Epithelial cell of proximal tubule (primary cell): ENCODE measurements at places on chromosomes 1 and 21. TPM values are rescaled to one million over a fixed set of nuclear protein-coding genes. Genes with fewer than 3 reads are reported as not detected.

Gene CFAP107
- total RNA-seq: not detected in 2 replicates

Gene SETSIP
- 0.14 TPM in 1 of 2 replicates, not detected in the other for total RNA-seq

Gene OR2AK2
- not detected in 2 replicates for total RNA-seq

Gene ZBED6
- 4.8 and 13.6 TPM in 2 replicates for total RNA-seq

Gene KCNN3
- total RNA-seq: under 0.01 TPM in 1 of 2 replicates, not detected in the other

Gene C1orf35
- 23.8 and 27.6 TPM in 2 replicates for total RNA-seq

Gene NPPB
- 1.2 and 3.5 TPM in 2 replicates for total RNA-seq

Gene OR2T5
- not detected in 2 replicates for total RNA-seq
